GM03348 (cell line): ENCODE measurements at places on chromosomes 11 and 22.

DNA sequence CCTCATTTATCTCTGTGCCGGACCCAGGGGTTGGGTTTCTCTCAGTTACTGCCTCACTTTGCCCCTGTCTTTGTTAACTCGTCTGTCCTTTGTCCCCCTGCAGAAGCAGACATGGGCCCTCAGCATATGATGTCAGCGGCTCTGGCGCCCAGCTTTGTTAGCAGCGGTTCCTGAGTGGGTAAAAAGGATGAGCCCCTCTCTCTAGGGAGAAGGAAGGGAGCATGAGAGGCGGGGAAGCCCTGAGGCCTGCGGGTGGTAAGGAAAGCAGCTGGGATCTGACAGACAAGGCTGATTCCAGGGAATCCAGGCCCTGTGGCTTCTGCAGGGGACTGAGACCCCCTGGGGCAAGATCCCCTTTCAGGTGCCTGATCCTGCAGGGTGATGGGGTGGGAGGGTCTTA is 51.7 kb downstream of the MCM5 start:
- no peak for DNase-seq

DNA sequence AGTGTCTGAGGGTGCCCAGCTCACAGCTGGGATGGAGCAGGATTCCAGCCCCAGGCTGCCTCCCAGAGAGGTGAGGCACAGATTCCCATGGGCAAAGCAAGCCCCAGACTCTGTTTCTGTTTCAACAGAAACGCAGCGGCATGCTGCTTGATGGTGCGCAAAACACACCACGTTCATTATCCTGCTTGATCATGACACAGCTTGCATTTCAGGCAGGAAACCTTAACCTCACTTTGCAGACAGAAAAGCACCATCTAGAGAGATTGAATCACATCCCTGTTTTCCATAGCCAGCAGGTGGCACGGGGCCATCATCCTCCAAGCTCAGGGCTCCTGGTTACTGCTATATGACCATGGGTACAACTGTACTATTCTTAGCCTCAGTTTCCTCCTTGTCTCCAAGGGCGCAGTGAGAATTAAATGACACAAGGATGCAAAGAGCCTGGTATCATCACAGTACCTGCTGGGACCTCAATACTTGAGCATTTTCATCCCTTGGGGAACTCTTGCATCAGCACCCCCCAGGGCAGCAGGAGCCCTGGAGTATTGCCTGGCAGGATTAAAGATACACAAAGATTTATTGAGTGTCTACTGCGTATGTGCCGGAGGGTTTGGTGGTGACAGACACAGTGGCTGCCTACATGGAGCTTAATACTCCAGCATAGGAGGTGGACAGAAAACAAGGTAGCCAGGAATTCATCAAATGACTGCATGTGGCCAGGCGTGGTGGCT is 110.0 kb downstream of the TP53I11 start:
- DNase-seq: no peak

- no peak for DNase-seq
Observed at GRCh38 chr11:69983897-69984438, 94.1 kb upstream of the ANO1 start.

DNA sequence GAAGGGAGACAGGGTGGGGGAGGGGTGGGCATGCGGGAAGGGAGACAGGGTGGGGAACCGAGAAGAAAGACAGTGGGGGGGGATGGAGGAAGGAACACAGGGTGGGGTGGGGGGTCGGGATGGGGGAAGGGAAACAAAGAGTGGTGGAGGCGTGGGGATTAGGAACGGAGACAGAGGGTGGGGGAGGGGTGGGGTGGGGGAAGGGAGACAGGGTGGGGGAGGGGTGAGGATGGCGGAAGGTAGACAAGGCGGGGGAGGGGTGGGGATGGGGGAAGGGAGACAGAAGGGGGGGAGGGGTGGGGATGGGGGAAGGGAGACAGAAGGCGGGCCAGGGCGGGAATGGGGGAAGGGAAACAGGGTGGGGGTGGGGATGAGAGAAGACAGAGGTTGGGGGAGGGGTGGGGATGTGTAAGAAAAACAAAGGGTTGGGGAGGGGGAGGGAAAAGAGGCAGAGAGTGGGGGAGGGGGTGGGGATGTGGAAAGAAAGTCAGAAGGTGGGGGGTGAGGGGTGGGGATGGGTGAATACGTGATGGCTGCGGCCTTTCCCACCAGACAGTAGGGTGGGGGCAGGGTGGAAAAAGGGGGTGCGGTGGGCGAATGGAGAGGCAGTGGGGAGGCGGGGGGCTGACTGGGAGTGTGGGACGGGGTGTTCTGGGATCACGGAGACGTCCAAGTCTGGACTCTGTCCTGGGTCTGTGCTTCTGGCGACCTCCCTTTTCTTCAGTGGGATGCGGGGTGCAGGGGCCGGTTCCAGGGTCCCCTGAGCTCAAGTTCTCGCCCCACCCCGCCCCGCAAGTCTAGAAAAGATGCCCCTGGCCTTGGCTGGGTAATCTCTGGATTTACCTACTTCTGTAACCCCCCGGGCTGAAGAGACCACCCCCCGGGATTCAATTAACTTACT is 744 bp downstream of the PRAME start:
- DNase-seq: no peak

- DNase-seq: no peak
Observed at GRCh38 chr11:73360743-73361369, 15.3 kb upstream of the RELT start.

- DNase-seq: no peak
Observed at GRCh38 chr11:45477588-45477987, 187.8 kb downstream of the CHST1 start.
